Activated naive CD4-positive, alpha-beta T cell (primary cell): ENCODE measurements at places on chromosomes 1 and 21.

DNA sequence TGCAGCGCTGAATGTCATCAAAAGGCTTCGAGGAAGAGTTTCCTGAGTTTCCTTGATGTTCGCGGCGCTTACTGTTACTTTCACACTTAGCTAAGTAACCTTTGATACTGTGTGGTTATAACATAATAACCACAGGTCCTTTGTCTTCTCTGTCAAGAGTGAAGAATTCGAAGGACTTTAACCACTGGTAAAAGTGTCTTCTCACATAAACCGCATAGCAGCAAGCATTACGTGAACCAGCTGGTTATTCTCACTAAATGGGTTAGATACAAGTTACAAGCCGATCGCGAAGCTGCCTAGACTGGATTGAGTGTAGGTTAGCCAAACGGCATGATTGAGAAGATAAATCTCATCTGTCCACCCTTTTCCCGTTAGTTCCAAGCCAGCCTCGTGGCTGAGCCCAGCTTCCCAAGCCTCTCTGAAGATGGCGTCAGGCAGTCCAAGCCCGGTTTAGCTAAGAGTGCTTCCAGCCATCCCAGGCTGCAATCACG lies 18.3 kb upstream of the IFNGR2 start:
- DNase-seq: no peak

DNA sequence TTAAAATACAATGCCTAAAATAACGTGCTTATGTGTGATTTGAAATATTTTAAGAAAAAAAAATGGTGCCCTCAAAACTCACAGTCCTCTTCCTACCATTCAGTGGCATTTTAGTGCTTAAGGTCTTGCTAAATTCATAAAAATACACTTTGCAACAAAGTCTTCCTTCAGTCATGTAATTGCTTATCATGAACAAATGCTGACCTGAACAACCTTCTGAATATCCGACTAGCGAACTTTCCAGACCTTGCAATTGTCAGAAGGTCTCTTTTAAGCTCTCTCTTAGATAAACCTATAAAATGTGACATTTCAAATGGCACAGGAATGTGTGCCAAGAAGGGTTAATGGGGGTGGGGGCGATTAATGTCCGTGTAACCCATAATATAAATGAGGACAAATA lies 858 bp downstream of the BRINP3 start:
- no peak for DNase-seq

GRCh38 chr1:180173952-180174351 lies 19.3 kb downstream of the QSOX1 start:
- DNase-seq: no peak

DNA sequence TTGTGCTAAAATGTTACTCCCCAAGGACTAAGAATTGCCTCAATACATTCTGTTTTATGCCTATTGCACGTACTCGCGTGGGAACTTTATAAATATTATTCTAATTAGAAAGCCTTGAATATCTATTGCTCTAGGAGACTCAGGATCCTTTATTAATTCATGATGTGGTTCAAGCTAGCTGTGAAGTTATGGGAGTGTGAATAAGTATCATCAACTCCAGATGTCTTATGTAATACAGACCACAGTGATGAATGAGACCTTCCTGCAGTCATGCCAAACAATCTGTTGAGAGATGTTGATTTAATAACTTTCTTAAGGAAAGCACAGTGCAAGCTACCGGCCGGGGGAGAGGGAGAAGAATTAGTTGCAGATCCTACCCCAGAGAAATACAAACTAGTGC lies 519.2 kb upstream of the ZP4 start:
- DNase-seq: no peak

- DNase-seq: no peak
Measured at GRCh38 chr21:41564871-41565274, 56.9 kb upstream of the TMPRSS2 start.

GRCh38 chr21:35226968-35227744 lies 178.1 kb upstream of the RUNX1 start:
- DNase-seq: no peak

- no peak for DNase-seq
Measured at GRCh38 chr1:202214089-202214843, 20.7 kb downstream of the LGR6 start.

DNA sequence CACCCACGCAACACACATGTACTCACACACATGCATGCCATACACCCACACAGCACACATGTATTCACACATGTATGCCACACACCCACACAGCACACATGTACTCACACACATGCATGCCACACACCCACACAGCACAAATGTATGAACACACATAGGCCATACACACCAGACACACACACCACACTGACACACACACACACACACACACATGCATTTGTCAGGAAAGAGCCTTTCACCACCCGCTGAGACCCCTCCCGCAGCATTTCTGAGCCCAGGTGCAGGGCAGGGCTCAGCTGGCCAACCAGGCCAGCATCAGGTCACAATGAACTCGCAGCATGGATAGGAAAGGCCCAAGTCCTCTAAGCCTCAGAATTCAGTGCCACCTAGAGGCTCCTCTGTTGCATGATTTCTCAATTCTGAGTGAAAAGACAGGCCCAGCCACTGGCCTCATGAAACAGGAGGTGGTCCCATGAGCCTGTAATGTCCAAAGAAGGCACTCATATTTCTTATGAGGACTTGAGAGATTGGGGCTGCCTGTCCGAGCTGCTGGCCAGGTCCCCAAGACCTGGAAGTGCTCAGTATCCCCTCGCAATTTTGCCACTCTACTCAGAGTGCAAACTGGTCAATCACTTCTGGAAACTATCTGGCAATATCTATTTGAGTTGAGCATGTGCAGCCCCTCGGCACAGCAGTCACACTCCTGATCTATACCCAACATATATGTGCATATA lies 57.3 kb downstream of the PSMG1 start:
- DNase-seq: no peak

DNA sequence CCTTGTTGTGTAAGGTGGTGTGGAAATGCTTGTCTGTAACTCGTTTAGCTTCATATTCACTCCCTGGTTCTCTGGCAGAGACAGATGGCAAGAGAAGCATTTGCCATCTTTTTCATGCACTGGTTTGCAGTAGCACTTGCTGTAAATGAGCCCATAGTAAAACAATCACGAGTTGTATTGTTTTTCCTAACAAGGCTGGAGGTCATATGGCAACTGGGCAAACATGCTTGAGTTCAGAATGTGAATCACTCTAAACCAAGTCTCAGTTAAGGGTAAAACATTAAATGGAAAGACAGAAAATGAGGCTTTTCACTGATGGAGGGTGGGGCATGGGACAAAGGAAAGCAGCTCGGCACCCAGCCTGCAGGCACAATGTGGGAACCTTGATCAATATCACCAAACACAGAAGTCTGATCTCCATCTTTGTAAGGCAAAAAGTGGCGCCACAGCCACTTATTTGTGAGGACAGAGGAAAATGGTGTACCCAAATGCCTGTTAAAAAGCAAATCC lies 26.5 kb upstream of the LPAR3 start:
- no peak for DNase-seq

DNA sequence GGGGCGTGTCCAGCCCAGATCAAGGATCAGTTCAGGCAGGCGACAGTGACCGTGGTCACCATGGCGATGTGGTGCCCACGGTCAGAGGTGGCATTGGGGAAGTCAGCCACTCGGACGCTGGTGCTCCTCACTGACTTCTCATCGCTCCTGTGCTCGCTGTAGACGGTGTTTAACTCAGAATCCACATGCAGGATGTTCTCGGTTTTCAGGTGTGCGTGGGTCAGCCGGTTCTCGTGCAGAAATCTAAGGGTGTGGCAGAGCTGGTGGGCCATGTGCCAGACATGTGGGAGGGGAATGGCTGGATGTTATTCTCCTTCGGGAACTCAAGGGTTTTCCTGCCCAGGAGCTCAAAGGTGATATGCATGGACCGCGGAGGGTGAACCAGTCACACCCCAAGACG lies 11.7 kb downstream of the OR2AJ1 start:
- DNase-seq: no peak

DNA sequence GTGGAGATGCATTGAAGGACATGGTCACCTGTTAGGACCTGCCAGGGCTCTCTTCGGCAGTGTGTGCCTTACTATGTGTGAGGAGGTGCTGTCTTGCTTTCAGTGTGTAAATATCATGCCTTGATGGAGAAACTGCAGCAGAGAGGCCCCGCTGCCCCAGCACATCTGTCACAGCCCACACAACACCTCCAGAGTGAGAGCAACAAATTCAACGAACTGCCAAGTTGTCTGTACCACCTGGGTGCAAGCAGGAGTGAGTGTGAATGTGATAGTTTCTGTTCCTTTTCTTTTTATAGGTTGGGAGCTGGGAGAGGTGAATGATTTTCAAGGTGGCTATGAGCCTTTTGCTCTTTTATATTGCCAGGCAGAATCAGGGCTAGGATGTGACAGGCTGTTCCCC lies 114.6 kb upstream of the KIAA0040 start:
- no peak for DNase-seq

DNA sequence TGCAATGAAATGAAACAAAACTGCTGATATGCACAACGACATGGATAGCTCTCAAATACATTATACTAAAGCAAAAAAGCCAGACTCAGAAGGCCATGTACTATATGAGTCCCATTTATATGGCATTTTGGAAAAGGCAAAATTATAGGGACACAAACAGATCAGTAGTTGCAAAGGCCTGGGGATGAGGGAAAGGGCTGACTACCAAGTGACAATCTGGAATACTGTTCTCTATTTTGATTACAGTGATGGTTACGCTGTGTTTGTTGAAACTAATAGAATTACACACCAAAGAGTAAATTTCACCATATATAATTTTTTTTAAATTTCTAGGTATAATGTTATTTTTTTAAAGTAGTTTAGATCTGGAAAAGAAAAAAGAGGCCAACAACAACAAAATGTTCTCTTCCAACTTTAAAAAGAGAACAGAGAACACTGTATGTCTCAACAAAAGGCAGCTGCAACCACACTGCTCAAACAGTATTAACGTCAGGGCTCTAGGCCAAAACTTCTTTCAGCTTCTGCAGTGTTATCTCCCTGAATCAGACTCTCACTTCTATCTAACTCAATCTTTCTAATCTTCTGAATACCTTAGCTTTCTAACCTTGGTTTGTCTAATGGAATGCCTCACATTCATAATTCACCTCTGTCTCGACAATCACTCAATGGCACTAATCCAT lies 75.8 kb downstream of the FOXJ3 start:
- no peak for DNase-seq

GRCh38 chr1:42439940-42440339 lies 15.9 kb downstream of the ZMYND12 start:
- DNase-seq: no peak

- no peak for DNase-seq
Measured at GRCh38 chr1:13763991-13764390, 64.0 kb downstream of the PRDM2 start.

DNA sequence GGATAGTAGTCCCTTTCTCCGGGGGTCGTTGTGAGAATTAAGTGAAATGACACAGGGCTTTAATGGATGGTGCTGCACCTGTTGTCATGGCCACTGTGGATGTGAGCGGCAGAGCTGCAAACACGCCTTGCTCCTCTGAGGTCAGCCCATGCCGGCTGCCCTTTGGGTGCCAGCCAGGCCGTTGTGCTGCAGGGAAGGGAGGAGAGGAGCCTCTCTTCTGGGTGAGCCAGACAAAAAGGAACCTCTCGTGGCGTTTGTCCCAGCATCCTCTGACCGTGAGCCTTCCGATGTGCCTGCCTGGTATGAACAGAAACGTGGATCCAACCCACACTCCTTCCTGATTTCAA lies 383.0 kb upstream of the VAMP3 start:
- no peak for DNase-seq

GRCh38 chr1:56831871-56832693 lies 12.9 kb upstream of the FYB2 start:
- DNase-seq: peak; percentile 50

DNA sequence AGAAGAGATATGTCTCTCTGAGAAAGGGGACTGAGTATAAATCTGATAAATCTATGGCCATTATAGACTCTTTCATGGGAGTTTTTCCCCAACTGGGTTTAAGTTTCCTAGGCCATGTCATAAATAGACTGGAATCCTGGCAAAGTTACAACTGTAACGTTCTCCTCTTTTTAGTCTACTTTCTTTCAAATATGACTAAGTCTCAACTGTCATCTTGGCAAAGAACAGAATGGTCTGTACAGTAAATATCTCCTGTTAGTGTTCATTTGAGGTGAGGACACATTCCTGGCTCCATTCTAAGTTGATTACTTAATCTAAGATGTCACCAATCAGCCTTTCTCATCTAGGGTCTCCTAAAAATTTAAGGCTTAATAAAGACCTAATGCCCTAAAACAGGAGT lies 300.5 kb downstream of the BRINP2 start:
- no peak for DNase-seq

DNA sequence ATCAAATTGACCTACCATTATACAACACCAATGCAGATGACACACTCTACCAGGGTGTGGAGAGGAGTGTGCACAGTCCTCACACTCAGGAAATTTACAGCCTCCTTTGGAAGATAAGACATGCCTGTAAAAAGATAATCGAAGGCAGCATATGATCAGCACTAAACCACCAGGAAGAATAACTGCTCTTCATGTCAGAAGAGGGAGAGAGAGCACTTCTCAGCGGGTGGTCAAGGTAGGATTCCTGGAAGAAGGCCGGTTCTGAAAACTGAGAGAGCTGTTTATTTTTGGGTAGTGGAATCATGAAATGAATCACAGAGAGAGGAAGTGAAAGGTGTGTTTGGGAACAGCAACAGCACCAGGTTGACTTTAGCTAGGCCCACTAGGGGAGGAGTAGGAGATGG lies 14.0 kb upstream of the ZNF697 start:
- DNase-seq: no peak

- no peak for DNase-seq
Measured at GRCh38 chr1:203769505-203770343, 4.7 kb downstream of the LAX1 start.

DNA sequence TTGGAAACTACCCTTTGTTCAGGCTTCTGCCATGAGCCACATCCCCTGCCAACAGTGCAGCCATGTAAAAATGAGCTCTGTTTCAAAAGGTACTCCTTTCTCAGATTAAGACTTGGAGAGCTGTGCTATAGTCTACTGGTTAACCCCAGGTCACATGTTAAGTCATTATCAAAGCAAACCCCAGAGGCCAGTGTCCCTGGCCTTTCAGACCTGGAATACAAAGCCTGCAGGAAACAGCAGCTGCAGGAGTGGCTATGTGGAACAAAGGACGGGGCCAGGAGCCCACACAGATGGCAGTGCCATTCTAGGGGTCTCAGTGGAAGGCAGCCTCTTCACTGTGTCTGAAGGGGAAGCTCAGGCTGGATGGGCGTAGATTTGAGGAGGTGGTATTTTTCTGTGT lies 6.7 kb downstream of the ZNF496 start:
- no peak for DNase-seq

GRCh38 chr1:43552813-43553212 lies 22.1 kb downstream of the PTPRF start:
- no peak for DNase-seq

- DNase-seq: no peak
Measured at GRCh38 chr1:211469938-211470529, 21.9 kb downstream of the RD3 start.
